ENCODE measurements at places on chromosomes 5 and 9.

DNA sequence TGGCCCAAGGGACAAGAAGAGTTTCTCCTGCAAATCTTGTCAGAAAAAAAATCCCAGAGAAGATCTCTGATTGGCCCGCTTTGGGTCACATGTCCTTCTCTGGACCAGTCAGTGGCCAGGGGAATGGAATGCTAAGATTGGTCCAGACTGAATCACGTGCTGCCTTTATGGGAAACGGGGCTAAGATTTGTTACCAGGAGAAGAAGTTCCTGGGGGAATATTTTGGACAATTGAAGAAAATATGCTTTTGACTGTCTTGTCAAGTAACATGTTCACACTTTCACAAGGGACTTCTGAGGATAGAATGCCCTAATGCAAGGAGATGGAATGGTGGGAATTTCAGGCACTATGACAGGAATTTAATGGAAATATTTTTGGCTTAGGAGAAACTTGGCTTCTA, 74.1 kb upstream of the SH3PXD2B start:
- no peak for DNase-seq

- no peak for DNase-seq
These were observed 134.9 kb downstream of the SLIT3 start for GRCh38 chr5:169166078-169166477.

GRCh38 chr5:137622850-137623249, 113.0 kb downstream of the KLHL3 start:
- no peak for DNase-seq

DNA sequence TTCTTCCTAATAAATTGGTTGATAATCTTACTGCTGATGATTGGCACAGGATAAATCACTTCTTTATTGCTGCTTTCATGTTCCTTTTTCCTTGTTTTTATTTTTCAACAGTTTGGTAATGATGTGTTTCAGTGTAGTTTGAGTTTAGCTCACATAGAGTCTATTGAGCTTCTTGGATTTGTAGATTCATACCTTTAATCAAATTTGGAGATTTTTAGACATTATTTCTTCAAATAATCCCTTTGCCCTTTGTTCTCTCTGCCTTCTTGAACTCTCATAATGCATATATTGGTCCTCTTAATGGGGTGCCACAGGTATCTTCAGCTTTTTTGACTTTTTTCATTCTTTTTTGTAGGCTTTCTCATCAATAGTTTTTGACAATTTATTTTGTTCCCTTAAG, 275.3 kb downstream of the TLE4 start:
- no peak for DNase-seq

DNA sequence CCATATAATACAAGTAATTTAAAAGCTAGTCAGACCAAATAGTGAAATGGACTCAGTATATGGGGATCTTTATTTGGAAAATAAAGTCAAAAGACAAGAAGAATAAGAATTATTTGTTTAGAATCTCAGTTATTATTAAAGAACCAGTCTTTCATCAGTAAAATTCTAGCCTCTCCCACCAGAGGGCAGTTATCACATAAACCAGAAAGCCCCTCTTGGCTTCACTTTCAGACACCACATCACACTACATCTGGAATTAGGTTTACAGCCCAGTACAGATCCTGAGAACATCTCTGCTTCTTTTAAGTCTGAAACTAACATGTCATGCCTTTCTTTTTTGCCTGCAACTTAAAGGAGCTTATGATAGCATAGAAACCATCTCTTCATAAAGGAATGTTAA, 12.2 kb upstream of the HSPB3 start:
- no peak for DNase-seq

GRCh38 chr9:79301551-79302391, 270.0 kb upstream of the TLE4 start:
- DNase-seq, result no peak

DNA sequence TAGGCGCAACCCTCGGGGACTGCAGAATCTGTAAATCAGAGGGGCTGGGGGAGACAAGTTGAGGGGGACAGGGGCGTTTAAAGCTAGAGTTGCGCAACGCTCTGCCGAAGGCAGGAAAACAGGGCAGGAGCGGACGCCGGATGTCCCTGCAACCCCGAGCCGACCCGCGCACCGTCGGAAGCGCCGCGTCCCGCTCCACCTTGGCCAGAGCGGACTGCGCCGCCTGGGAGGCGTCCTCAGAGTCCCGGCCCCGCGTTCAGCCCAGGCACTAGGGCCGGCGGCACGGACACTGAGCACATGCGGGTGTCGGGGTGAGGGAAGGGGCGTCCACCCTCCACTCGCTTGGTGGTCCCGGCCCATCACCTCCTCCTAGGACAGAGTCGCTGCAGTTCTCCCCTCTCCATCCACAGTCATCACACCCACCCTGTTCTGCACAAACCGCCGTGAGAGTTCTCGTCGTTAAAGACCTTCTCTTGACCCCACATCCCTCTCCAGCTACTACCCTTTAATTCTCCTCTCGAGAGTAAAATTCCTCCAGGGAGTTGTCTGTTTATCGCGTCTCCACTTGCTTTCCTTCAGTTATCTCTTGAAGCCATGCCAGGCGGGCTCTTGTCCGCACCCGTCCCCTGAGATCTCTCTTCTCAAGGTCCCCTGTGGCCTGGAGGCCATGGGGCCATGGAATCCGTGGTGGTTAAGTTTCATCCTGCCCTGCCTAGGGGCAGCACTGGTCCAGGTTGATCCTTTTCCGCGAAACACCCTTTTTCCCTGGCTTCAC, 796 bp upstream of the PDLIM7 start:
- DNase-seq, result no peak

DNA sequence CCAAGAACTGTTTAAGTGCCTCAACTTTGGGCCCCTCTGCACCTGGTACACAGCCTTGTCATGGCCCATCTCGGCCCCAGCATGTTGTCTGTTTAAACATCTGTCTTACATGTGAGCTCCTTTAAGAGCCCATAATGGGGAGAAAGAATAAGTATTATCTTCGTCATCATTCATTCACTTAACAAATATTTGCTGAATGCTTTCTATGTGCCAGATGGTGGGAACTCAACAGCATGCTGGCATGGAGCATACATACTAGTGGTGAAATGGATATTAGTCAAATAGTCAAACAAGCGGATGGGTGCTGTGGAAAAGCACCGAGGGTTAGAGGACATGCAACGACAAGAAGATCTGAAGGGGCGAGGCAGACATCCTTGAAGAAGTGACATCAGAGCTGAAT, 54.5 kb downstream of the GABBR2 start:
- peak; percentile 56 for DNase-seq

DNA sequence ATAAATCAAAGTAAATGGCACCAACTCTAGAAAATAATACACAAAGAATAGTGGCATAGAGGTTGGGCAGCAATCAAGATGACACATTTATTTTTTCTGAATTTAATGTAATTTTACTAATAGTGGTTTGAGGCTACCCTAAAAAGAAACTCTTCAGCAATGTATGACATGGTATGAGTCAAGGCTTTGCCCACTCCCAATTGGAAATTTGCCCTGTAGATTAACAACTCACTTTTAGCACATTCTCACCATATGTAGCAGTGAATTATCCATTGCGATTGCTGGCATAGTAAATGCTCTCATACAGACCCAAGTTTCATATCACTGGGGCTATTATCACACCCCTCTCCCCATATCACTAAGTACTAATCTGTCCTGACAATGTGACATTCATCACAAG, 832.1 kb upstream of the ZNF608 start:
- no peak for DNase-seq

DNA sequence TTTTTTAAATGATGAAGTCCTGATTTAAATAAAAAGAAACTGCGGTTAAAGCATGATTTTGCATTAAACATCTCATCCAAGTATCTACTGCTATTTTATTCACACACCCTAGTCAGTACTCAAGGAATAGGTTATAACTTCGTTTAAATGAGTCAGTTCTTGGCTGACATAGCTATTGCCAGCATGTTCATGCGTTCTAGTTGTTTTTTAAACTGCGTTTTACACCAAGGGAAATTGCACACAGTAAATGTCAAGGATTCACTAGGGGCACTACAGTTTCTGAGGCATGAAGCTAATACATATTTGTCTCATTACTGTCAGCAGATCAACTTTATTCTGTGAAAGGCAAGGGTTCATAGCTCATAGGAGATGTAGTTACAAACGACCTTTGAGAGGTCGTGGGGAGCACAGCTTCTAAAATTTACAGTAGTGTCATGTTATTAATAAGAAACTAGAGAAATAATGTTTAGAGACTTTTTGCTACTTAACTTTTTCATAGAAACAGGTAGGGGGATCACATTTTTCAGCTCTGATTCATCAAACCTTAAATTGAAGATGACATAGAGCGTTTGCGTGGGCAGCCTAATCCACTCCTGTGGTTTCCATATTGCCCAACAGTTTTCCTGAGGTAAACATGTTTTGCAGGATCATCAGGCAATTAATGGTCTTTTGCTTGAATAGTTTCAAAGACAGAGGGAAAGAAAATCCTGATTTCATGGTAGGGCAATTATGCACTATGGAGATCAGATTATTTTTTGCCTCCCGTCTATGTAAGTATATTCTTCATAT, 2222.7 kb upstream of the WWC1 start:
- DNase-seq, result no peak

- DNase-seq, result no peak
These were observed 163.3 kb upstream of the WWC1 start for GRCh38 chr5:168128111-168128510.

DNA sequence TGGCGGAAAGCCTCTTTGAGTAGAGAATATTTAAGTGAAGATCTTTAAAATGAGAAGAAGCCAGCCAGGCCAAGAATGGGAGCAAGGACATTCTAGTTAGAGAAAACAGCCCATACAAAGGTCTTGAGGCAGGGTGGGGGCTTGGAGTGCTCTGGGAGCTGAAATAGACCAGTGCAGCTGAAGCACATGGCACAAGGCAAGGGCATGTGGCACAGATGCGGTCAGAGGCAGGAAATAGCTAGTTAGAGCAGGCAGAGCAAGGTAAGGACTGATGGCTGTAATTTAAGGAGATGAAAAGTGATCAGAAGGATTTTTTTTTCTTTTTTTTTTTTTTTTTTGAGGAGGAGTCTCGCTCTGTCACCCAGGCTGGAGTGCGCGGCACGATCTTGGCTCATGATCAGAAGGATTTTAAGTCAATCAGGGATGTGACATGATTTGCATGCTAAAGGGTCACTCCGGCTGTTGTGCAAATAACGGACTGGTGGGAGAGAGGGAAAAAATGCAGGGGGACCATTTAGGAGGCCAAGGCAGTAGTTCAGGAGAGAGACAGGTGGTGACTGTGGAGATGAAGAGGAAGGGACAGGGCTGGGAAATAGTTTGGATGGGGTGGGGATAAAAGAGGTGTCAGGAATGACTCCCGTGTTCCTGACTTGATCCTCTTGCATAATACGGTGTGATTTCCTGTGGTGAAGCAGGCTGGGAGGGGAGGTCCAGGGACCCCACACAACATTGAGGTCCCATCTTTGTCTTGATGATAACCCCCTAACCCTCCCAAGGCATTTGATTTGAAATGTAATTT, 207.6 kb downstream of the HSPA4 start:
- DNase-seq, result no peak

All from NCI-H774 (cell line).